GM23338 (cell line): ENCODE measurements at places on chromosomes 5 and 9.

GRCh38 chr9:93922535-93922934, 32.6 kb downstream of the BARX1 start:
- no peak for DNase-seq

- peak; percentile 75 for DNase-seq
Observed at GRCh38 chr9:129482521-129483414, 138.1 kb downstream of the C9orf50 start.

DNA sequence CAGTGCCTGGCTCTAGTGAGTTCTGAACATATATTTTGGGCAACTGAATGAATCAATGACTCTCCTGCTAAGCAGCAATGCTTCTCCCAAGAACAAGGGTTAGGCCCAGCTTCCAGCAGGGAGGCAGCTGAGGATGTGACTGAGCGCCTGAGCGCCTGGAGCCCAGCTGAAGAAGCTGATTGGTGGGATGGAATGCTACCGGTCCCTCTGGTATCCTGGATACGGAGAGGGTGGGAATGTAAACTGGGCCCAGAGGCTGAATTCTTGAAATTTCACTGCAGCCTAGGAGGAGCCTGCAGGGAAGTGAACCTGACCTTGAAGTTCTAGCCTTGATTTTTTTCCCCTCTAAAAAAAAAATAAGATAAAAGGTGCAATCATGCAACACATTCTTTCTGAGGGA, 43.2 kb downstream of the WWC1 start:
- peak; percentile 97 for DNase-seq

GRCh38 chr9:134694368-134694665, 52.7 kb downstream of the COL5A1 start:
- no peak for DNase-seq

- DNase-seq, result peak; percentile 71
Observed at GRCh38 chr5:69528035-69528434, 32.0 kb upstream of the GTF2H2C start.

GRCh38 chr9:122133263-122133983, 26.2 kb downstream of the NDUFA8 start:
- DNase-seq, result peak; percentile 42

DNA sequence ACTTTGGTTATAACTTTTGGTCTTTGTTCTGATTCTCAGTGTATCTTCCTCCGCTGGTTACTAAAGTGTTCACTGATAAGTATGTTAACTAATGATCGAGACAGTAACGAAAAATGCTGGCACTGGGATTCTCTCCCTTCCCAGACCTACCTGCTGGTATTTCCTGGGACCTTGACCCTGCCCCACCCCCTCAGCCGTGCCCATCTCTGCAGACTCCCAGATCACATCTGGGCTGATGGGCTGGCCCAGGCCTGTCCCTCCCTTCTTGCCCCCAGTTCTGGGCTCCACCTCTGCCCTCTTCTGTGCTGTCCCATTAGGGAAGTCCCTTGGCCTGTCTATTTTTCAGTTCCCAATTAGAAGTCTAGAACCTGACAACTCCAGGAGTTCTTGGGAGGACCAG, 46.9 kb downstream of the NEURL1B start:
- no peak for DNase-seq

- no peak for DNase-seq
Observed at GRCh38 chr9:100718717-100719116, 140.8 kb downstream of the CAVIN4 start.

DNA sequence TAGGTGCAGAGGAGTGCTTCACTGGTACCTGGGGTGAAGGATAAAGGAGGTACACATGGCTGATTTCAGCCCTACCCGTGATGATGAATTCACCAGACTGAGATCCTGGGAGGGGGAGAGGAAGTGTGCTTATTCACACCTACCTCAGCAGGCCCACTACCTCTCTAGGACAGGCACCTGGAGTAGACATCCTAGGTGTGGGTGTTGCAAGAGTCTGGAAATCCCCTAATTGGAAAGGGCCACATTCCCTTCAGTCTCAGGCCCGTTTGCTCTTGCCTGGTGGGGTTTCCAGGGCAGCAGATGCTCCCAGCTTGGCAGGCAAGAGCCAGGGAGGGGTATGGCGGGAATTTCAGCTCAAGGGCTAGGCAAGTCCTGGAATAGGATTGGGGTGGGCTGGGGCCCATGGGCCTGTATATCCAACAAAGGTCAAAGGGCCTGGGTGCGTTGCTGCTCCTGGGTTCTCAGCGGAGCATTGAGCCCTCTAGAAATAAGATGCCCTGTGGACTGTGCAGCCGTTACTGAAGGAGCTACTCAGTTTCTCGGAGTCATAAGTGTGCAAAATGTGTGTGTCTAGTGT, 5.8 kb upstream of the CCL21 start:
- DNase-seq, result no peak

DNA sequence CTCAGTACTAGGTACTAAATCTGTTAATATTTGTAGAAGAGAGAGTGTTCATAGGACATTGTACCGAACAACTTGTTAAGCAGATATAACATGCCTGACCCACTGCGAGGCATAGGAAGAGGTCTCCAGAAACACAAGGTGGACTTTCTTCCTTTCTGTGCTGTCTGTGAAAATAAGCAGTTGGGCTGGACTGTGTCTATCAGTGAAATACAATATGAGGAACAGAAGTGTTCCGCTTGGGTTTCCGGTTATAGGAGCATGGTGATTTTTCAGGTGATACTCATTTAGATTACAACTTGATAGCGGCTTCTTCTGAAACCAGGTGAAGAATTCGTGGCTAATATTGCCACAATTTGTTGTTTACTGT, 60.9 kb upstream of the TLR4 start:
- DNase-seq, result no peak

DNA sequence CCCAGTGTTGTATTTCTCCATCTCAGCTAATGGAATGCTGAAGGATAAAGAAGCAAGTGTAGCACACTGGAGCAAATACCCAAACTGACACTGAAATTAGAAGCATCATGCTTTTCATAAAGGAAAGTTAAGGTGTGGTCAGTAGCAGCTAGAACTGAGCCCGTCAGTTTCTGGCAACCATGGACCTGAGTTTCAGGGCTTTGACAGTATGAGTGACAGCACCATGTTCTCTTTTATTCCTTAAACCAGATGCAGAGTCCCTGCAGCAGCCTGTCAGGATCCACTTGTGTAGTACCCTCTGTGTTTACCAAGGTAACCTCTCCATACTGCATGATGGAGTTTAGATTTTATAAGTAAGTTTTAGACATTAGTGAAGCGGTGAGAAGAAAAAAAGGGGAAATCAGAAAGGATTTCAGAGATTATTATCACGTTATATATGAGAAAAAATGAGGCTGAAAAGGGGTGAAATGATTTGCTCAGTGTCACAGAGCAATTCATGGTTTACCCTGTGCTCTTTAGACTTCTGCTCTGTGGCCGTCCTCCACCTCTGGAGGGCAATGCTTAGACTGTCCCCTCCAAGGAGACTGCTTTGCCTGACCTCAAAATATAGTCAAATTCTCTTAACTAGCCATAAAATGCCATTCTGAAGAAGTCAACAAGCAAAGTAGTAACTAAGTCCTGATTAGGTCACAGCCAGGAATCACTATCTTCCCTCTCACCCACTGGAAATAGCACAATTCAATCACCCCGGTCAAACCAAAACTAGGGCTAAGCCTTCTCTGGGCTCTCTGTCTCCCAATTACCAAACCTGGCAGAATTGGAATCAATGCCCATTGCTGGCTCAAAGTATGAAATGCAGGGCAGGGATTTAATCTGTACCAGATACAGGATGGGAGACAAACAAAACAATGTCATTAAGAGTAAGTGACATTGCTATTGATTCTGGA, 10.5 kb upstream of the MYOT start:
- no peak for DNase-seq

GRCh38 chr9:114745108-114745848, 60.6 kb downstream of the TNFSF15 start:
- DNase-seq, result no peak

- DNase-seq, result peak; percentile 59
Observed at GRCh38 chr9:36559036-36559695, 13.5 kb upstream of the MELK start.

DNA sequence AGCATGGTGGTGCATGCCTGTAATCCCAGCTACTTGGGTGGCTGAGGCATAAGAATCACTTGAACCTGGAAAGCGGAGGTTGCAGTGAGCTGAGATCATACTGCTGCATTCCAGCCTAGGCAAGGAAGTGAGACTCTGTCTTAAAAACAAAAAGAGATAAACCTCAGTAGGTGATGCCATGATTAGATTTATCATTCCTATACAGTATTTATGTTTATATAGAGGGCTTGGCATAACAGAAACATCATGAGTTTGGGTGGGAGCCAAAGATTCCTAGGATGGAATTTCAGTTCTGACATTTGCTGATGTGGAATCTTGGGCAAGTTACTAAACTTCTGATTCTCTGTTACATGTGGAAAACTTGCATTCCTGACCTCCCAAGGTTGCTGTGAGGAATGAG, 22.3 kb downstream of the RFK start:
- no peak for DNase-seq

- no peak for DNase-seq
Observed at GRCh38 chr9:127049044-127049443, 73.4 kb downstream of the ANGPTL2 start.

GRCh38 chr9:136244122-136244968, 1.3 kb downstream of the QSOX2 start:
- DNase-seq, result no peak

DNA sequence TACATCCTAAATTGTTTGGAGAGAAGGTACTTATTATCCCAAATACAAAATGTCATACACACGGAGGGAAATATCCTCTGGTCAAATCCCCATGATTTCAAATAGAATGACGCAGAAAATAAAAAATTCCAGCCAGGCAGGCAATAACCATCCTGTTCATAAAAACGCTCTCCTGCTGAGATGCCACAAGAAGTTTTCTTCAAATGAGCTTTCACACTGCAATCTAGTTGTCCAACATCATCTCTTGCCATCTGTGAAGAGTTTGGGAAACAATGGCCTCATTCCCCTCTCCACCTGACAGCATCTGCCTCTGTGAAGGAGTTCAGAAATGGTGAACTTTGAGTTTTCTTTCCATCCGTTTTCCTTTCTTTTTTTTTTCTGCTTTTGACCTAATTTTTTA, 83.3 kb upstream of the SLC30A5 start:
- DNase-seq, result no peak

- no peak for DNase-seq
Observed at GRCh38 chr9:120474591-120475243, 105.2 kb downstream of the CDK5RAP2 start.

DNA sequence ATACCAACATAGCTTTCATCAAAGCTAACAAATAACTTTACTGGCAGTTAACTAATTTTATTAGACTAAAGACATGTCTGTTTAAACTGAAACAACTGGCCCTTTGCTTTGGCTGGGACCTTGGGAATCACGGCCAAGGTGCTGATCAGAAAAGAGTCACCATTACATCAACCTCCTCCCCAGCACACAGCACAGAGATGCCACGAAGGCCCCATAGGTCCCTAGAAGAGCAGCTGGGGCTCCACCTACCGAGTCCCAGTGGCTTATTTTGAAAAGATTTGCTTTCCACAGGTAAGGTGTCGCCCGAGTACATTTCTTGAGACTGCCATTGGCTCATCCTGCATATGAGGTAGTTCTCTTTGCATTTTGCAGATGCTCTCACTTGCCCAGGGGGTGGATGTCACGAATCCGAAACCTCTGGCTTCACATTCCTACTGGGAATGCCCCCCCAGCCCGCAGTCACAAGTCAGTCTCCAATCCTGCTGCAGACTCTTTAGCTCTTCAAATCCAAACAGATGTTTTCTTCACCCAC, 18.8 kb upstream of the HSD17B3 start:
- peak; percentile 35 for DNase-seq

GRCh38 chr9:110126986-110127864, 80.7 kb downstream of the C9orf152 start:
- peak; percentile 77 for DNase-seq

GRCh38 chr9:95513711-95514110, 3.1 kb downstream of the PTCH1 start:
- peak; percentile 45 for DNase-seq

DNA sequence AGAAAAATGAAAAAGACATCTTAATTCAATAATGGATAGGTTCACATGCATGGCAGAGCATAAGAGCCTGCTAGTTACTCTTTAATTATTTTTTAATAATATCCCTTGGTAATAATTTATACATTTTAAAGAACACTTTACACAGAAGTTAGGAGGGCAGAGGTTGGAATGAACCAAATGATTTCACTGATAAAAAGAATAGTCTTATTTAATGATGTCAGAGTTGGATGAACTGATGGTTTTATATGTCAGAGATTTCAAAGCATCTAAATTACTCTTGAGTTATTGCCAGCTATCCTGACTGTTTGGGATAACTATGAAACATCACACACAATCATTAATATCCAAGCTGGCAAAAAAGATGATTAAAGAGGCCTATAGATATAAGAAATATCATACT, 244.8 kb downstream of the CSNK1G3 start:
- no peak for DNase-seq

- DNase-seq, result no peak
Observed at GRCh38 chr9:37966412-37967013, 62.6 kb upstream of the SLC25A51 start.

DNA sequence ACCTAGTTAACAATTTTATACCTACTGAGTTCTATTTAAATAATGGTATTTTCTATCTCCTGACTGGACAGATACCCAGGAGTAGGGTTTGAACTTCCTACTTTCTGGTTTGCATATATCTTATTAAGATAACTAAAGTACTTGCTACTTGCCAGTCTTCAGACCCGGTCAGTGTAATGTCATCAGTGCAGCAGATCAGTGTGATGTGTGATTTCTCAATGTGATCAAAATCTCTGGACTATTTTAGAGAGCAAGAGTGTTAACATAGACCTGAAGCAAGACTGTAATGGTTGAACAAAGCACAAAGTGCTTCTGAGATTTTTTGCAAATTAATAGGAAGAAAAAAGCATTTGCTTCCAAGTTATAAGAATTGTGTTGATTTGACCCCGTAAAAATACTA, 6.8 kb downstream of the TMEM38B start:
- DNase-seq, result no peak

GRCh38 chr9:22119522-22120158, 110.5 kb upstream of the CDKN2B start:
- peak; percentile 69 for DNase-seq

DNA sequence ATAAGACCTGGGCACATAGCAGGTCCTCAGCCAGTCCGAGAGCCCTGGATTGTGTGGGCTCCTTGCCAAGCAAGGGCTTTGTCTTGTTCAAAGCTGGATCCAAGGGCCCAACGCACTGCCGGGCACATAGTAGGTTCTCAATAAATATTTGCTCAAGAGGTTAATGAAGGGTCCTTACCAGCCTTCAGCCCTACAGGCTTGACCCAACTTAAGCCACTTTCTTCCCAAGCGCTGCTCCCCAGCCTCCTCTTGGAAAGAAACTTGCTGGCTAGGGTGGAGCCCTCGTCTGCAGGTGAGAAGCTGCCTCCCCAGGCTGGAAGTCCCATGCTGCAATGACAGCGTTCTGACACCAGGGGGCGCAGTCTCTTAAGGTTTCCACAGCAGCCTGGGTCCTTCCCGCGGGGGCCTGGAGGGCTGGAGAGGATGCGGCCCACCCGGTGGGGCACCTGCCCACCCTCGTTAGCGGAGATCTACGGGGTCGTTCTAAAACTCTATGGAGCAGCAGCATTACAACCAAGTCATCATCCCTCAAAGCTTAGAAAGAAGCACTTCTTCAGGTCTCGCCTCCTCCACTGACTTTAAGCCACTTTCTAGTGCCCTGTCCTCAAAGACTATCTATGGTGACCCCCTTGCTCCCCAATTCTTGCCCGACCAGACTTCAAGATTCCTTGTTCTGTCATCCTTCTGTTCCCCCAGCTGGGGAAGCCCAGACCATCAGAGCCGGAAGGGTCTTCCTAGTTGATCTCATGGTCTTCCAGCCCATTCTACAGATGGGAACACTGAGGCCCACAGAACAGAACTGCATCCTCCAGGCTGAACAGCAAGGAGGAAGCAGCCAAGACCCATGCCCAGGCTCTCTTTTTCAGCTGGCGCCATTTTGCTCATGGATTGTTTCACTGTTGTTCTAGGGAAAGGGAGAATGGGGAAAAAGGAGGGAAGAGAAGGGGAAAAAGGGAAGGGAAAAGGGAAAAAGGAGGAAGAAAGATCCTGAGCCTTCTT, 115.4 kb downstream of the LHX2 start:
- DNase-seq, result peak; percentile 92
